ENCODE measurements at places on chromosomes 1 and 21.

DNA sequence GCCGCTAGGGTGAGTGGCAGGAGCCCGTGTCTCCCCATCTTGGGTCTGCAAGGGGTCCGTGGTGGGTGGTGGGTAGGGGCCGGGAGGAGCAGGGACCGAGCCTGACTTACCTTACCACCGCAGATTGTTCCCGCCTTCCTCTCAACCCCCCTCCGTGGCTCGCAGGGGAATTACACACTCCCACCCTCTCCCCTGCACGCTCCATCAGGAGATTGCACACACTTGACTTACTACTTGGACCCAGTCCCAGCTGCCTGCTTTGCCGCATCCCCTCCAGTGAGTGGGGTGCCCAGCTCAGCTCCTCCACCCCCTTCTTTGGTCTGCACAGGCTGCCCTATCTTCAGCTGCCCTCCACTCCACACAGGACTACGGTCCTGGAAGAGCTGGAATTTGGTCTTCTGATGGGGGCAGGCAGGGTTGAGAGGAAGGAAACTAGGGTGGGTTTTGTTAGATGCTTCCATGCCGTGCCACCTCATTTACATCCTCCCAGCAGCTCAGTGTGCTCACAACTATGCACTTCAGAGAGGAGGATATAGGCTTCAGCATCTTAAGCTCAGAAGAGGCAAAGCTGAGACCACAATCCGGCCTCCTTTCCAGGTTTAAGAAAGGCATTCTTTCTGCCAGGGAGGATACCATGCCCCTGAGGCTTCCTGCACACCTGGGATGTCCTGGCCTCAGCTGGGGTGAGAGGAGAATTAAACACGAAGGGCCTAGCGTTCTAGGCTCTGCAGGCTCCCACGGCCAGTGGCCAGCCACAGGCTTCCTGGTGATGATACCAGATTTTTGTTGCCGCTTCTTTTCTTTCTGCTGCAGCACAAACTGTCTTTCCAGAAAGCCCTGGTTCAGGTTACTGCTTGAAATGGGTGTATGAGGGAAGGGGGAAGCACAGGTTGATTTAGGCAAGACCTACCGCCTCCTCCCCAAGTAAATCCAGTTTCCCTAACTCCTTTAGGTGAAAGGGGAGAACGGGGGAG is 2.3 kb downstream of the KCNC4 start:
- peak; percentile 40 for DNase-seq

- DNase-seq: no peak
Observed at GRCh38 chr1:159030311-159030710, 20.6 kb downstream of the IFI16 start.

DNA sequence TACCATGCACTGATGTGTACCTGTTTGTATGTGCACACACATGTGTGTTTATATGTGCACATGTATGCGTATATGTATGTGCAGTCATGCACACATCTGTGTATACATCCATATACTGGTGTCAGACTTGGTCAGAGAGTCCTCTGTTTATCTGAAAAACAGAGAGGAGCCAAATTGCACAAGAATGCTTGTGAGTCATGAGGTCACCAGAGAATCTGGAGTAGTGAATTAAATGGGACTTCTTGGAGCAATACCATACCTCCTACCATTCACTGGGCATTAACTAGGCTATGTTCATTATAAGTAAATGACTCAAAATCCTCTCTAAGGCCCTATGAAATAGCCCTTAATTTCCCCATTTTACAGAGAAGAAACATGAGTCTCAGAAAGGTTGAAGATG is 272.1 kb upstream of the C1orf87 start:
- DNase-seq: no peak

DNA sequence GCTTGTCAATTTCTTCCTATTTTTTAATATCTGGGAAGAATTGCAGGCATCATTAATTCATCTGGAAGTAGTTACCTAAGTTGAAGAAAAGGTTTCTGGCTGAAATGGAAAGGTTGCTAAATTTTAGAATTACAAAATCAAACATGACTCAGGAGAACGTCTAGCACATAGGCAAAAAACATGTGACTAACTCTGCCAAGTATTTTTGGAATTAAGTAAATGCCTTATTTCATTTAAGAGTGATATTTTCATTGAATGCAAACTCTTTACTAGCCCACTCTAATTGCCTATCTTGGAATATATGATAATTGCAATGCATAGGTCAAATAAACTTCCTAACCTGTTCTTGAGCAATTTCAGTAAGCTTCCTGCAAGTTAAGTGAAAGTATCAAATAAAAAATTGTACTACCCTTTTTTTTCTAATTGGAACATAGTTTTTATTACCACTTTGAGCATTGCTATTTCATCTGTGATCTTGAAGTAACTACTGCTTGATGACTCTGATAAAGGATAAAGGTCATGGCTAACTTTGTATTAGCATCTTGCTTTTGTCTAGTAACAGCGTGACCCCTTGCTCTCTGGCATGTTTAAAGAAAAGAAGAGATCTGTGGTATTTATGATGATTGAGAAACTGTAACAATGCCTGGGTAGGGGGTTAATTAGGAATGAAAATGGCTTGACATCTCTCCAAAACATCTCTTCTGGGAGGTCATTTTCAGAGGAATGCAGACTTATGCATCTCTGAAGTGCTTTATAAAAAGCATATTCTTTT is 208.3 kb upstream of the NCAM2 start:
- no peak for DNase-seq

DNA sequence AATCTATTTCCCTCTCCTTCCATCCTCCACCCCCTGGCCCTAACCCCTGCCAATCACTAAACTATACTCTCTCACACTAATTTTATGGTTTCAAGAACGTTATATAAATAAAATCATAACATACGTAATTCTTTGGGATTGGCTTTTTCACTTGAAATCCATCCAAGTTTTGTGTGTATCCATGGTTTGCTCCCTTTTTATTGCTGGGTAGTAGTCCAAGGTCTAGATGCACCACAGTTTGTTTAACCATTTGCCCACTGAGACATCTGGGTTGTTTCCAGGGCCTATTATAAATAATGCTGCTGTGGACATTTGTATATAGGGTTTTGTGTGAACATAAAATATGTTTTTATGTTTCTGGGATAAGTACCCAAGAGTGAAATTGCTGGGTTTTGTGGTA is 61.4 kb downstream of the TEX35 start:
- no peak for DNase-seq

- DNase-seq: no peak
Observed at GRCh38 chr1:246722720-246723119, 1.5 kb upstream of the SCCPDH start.

DNA sequence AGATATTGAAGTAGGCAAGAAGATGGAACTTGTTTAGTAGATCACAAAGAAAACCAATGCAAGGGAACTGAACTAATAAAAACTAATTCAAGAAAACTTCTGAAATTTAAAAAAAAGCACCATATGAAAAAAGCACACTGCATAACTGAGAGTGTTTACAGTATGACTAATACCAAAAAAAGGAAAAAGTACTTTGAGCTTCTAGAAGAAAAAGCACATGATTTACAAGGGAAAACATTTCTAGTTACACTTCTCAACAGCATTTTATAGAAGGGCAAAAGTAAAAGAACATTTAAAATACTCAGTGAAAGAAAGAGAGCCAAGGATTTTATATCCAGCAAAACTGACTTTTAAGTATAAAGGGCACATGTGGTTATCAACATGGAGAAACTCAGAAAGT is 233.6 kb downstream of the RPS6KC1 start:
- DNase-seq: no peak

DNA sequence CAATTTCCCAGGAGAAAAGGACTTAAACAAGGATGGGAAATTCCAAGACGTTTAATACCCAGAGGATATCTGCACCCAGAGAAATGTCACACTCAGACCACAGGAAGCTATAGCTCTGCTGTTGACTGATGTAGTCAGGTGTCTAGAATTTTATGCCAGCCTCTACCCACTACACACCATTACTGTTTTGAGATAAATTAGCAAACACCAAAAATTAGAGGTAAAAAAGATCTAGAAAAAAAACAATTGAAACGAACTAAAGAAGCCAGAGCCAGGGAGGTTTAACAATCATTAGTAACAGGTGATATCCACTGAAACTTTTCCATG is 519.9 kb downstream of the SMYD3 start:
- no peak for DNase-seq

DNA sequence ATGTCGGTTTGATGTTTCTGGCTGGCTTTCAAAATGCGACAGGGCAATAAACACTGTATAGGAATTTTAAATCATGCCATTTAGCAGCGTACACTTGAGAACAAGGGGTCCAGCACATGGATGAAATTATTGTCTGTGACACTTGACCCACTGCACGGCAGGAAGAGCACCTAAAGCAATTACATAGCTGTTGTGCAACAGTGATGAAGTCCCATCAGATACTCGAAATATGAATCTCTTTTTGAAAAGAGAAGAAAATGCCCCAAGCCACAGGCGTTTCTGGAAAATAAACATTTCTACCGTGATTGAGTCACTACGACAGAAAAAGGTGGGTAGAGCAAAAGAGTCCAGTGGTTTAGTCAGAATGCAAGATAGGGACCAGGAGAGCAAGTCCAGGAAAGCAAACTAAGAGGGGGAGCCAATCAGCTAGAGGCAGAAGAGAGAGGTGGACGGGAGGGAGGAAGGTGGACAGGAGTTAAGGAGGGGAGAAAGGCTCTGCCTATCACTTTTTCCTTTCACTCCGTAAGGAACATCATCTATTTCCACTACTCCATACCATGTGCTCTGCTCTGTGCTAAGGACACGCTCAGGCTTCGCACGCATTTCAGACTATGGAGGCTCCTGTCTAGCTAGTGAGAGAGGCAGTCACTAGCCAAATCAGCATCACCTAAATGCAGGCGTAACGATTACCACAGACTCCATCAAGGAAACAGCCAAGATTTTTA is 6.4 kb downstream of the DSCAM start:
- no peak for DNase-seq

GRCh38 chr1:117210831-117211261 is at the start of gene VTCN1:
Gene VTCN1 (minus strand): TSS chr1:117210927. CDS start chr1:117210855, 72 bp downstream.
- no peak for DNase-seq

- no peak for DNase-seq
Observed at GRCh38 chr1:209105701-209106100, 477.8 kb upstream of the CAMK1G start.

GRCh38 chr1:58996341-58997059 is 212.7 kb upstream of the JUN start:
- DNase-seq: no peak

GRCh38 chr1:27044613-27045151 is 32.0 kb upstream of the TENT5B start:
- peak; percentile 95 for DNase-seq

- no peak for DNase-seq
Observed at GRCh38 chr1:213570487-213570886, 417.3 kb upstream of the PROX1 start.

- DNase-seq: no peak
Observed at GRCh38 chr1:175884369-175884768, 141.0 kb upstream of the TNR start.

- no peak for DNase-seq
Observed at GRCh38 chr1:9420835-9421532, 118.3 kb upstream of the SLC25A33 start.

DNA sequence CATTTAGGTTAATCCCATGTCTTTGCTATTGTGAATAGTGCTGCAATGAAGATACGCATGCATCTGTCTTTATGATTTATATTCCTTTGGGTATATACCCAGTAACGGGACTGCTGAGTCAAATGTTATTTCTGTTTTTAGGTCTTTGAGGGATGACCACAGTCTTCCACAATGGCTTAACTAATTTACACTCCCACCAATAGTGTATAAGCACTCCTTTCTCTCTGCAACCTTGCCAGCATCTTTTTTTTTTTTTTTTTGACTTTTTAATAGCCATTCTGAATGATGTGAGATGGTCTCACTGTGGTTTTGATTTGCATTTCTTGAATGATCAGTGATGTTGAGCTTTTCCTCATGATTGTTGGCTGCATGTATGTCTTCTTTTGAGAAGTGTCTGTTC is 33.5 kb downstream of the ASH1L start:
- no peak for DNase-seq

- DNase-seq: no peak
Observed at GRCh38 chr21:43988506-43989230, 23.4 kb upstream of the TRAPPC10 start.

DNA sequence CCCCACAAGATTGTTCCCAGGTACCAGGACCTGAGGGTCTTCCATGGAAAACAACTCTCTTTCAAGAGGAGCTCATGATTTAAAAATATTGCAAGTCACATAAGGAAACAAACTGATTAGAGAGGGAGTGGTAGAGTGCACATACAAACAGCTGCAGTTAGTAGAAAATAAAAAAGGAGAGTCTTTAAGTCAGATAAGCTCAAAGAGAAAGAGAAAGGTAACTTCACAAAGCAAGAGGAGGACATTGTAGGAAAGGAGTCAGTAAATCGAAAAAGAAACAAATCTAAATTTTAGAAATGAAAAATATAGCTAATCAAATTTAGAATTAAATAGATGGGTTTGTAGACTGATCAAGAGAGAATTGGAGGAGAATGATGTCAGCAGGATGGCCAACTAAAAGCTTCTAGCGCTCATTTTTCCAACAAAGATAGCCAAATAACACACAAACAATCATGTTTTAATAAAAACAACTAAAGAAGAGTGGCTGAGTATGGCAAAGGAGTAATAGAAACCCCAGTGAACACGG is 86.1 kb upstream of the CD53 start:
- DNase-seq: no peak

GRCh38 chr21:29096218-29097015 is 23.0 kb upstream of the CCT8 start:
- no peak for DNase-seq

GRCh38 chr1:20958430-20958829 is 171.3 kb upstream of the HP1BP3 start:
- DNase-seq: no peak

DNA sequence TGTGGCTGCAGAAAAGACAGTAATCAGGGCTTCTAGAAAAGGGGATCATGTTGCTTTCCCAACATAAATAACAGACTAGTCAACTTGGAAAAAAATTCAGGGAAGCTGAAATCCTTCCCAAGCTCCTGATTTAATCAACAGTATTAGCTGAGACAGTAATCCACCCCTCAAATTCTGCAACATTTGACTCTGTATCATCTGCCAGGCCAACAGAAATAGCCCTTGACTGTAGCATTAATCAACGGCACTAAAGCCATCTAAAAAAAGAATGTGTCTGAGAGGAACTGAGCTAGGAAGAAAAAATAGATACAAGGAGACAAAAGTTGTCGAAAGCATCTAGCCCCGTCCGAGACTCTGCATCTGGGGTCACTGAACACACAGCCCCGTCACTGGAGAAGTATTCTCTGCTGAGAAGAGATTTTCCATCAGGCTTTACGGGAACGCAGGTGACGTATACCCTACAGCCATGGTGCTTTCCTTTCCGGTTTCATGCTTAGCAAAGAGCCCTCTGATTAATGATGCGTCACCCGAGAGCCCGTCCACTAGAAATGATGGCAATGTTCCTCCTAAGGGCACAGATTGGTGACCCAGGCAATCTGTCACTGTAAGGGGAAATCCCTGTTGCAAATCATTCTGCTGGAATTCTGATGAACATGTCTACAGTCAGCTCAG is 42.1 kb upstream of the TP53BP2 start:
- no peak for DNase-seq

- DNase-seq: no peak
Observed at GRCh38 chr1:207941665-207942064, 30.7 kb upstream of the CD34 start.

DNA sequence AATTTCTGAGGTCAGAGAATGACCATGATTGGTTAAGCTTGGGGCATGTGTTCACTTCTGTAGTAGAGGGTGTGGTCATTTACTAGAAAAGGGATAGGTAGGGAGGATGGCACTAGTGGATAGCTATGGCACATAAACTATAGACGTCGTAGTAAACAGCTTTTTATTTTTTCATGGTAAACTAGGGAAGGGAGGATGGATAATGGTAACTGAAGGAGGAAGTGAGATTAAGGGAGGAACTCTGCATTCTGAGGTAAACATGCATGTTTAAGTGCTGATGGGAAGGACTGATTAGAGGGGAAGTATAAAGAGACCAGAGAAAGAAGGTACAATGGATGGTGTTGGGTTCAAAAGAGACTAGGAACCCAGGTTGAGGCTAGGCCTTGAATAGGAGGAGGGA is 26.9 kb downstream of the PTGS2 start:
- no peak for DNase-seq

Data from activated T-cell treated with anti-CD3 and anti-CD28 coated beads, Interleukin-2, amount 50 U/mL, for 48 hours (primary cell).